AG04449 (cell line): ENCODE measurements at places on chromosomes 11 and 22.

DNA sequence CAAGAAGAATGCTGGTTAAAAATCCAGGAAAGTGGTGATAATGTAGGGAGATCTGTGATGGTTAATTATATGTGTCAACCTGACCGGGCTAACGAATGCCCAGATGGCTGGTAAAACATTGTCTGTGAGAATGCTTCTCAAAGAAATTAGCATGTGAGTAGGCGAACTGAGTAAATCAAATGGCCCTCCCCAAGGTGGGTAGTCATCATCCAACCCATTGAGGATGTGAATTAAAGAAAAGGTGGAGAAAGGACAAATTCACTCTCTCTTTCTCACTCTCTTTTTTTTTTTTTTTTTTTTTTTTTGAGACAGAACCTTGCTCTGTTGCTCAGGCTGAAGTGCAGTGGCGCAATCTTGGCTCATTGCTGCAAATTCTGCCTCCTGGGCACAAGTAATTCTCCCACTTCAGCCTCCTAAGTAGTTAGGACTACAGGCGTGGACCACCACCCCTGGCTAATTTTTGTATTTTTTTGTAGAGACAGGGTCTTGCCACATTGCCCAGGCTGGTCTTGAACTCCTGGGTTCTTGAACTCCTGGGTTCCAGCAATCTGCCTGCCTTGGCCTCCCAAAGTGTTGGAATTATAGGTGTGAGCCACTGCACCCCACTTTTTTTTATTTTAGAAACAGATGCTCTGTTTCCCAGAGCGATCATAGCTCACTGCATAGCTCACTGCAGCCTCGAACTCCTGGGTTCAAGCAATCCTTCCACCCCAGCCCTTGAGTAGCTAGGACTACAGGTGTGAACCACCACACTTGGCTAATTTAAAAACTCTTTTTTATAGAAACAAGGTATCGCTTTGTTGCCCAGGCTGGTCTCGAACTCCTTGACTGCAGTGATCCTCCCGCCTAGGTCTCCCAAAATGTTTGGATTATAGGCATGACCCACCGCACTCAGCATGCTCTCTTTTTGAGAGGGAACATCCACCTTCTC lies 22.0 kb upstream of the P2RY6 start:
- DNase-seq: no peak

GRCh38 chr11:92964471-92964870 lies 5.0 kb upstream of the MTNR1B start:
- DNase-seq: no peak

DNA sequence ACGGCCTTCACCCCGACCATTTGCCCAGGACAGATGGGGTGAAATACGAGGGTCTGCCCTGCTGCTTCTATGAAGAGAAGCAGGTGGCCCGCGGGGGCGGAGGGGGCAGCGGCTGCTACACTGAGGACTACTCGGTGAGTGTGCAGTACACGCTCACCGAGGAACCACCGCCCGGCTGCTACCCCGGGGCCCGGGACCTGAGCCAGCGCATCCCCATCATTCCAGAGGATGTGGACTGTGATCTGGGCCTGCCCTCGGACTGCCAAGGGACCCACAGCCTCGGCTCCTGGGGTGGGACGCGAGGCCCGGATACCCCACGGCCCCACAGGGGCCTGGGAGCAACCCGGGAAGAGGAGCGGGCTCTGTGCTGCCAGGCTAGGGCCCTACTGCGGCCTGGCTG lies 11.2 kb downstream of the C22orf31 start:
- DNase-seq: no peak

DNA sequence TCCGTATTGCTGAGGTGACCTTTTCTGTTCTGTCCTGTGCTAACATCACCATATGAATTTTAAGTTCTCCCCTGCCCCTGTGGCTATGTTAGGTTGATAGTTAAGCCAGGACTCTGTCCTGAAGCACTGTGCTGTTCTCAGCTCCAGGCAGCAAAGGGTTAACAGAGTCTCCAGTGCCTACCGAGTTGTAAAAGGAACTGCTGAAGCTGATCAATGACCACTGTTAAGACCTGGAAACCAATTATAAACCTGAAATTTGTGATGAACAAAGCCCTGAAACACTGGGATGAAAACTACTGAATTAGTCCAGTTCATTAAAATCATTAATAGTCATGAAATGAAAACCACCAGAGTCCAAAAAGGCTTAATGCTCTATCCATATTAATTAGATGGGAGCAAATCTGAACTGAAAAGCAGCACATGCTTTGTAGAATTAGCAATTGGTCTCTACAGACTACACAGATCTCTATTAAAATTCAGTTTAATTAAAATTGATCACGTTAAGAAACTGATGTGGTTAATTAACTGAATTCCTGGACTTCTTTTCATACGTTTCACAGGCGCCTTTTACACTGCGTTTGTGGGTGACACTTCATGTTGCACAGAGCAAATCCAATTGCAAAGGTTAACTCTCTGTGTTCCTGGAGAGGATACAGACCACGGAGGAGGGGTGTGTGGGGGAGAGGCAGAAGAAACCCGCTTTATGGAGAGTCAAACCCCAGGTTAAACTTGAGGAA lies 188.5 kb upstream of the MPPED2 start:
- DNase-seq: no peak

- DNase-seq: no peak
Measured at GRCh38 chr11:134398079-134398444, 14.0 kb downstream of the B3GAT1 start.

- DNase-seq: no peak
Measured at GRCh38 chr11:131591051-131591461, 220.6 kb downstream of the NTM start.

DNA sequence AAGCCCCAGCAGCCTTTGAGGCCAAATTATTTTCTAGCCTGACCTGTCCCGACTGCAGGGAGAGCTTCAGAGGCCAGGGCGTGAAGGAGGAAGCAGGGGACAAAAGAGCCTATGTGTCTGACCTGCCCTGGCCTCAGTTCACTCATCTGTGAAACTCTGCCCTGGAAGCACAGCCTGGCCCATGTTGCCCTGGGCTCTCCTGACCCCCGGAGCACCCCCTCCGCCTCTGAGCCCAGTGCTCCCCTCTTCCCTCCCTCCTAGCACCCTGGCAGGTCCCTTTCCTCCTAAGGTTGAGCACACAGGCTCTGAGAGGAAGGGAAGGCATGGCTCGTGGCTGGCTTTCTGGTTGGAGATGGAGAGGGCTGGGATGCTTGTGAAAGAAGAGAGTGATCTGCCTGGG lies 3.4 kb upstream of the A4GALT start:
- no peak for DNase-seq

- no peak for DNase-seq
Measured at GRCh38 chr22:37053310-37054055, 1.9 kb downstream of the KCTD17 start.

DNA sequence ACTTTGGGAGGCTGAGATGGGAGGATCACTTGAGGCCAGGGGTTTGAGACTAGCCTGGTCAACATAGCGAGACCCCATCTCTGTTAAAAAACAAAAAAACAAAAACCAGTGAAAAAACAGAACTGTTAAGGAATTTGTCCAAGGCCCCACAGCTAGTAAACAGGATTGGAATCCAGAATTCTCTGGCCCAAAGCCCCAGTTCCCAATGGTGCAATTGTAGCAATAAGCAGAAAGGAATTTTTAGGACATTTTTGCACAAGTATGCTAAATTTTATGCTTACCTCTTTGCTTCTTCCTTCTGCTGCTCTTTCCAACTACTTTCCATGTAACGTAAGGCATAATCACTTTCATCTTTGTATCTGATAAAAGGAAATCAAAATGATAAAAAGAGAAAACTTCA lies 11.6 kb downstream of the MISFA start:
- no peak for DNase-seq

DNA sequence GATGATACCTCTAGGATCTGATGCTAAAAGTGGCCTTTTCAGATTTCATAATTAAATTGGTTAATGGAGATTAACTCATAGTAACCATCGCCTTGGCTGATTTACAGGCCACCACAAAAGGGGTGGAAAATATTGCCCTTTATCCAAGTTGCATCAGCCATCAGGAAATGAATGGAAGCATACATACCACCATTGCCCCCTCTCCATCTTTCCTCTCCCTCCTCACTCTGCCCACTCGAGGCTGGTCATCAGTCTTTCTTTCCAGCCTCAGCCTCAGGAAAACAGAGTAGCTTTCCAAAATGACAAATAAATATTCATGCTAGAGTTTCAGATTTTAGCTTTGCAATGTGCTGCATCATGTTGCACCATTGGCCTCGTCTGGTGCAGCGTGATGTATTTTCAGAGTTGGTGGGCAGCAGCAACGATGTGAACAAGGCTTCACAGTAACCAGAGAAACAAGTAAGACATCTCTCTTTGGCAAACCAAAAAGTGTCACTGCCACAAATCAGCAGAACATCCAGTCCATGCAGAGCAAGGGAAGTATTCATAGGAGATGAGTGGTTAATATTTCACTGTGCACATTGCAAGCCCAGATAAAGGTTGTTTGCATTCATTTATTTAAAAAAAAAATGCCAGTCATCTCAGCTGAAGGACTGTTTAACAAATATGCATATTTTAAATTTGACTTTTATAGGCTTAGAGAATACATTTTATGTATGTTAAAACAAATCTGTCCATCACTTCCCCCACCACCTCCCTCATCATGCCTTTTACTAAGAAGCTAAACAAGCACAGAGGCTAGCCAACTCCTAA lies 136.7 kb upstream of the FAT3 start:
- DNase-seq: no peak

- no peak for DNase-seq
Measured at GRCh38 chr22:45226503-45227186, 14.0 kb downstream of the KIAA0930 start.

- peak; percentile 38 for DNase-seq
Measured at GRCh38 chr11:113664069-113664980, 41.8 kb downstream of the TMPRSS5 start.

DNA sequence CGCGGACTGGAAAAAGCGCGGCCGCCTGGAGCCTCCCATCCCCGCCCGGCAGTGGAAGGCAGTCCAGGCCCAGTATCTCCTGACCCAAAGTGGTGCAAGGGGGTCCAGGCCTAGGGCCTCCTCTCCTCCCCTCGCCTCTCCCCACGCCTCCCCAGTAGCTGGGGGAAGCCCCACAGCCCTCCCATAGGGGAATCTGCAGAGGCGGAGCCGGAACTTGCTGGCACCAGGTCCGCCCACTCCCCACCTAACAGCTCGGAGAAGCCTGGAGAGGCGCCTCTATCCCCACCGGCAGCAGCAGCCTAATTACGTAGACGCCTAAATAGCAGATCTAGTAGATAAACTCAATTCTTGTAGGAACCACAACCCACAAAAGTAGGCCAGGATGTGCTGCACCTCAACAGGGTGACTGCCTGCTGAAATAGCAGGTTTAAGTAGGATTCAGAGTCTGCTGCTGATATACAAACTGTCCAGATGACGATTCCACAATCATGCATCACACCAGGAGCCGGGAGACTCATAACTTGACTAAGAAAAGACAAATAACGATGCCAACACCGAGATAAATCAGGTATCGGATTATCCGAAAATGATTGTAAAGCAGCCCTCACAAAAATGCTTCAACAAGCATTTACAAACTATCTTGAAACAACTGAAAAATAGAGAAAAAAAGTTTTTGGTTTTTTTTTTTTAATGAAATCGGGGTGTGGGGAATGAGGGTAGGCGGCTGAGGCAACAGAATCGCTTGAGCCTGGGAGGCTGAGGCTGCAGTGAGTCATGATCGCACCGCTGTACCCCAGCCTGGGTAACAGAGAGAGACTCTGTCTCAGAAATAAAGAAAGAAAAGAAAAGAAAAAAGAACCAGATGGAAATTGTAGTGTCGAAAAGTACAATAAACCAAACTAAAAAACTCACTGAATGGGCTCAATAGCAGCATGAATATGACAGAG lies 11.4 kb upstream of the BRD1 start:
- no peak for DNase-seq

DNA sequence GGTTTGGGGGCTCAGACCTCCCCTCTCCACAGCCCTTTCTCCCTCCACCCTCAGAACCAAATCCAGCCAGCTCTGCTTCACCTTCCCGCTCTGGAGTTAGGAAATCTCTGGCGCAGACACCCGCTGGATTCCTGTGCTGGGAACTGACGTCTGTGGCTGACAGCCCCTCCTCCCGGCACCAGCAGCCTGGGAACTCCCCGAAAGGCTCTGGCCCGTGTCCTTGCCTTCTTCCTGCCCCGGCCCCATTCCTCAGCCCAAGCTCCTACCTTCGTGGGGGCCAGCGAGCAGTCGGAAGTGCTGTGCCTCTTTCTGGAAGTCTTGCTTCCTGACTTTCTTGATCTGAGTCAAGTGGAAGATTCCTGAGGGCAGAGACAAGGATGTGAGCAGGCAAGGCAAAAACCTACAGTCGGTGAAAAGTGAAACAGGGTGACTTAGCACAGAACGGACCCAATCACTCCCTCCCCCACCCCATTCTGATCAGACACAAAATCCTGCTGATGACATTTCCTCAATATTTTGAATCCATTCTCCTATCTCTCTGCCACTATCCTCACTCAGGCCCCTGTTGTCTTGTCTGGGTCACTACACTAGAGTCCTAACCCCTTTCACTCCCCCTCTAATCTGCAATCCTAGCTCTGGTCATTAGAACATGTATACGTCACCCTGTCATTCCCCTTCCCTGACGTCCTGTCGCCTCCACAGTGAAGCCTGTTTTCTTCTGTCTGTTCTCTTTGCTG lies 34.1 kb downstream of the CHRDL2 start:
- peak; percentile 89 for DNase-seq

GRCh38 chr11:93822359-93822758 lies 28.1 kb downstream of the VSTM5 start:
- no peak for DNase-seq

DNA sequence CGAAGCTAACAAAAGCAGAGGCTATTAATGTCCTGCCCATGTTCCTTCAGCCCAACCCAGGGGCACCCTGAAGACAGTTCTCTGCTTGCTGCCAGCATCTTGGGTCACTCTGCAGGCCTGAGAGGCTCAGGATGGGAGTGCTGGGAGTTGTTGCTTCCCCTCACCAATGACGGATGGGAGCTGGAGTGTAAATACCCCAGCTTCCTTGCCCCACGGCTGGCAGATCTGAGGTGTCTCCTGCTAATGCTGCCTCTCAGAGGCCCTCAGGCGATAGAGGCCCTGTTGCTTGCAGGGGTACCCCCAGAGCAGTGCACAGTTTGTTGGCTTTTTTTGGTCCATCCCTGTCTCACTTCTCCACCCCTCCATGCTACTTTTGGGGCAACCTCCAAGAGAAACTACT lies 32.9 kb downstream of the IFT27 start:
- DNase-seq: no peak

DNA sequence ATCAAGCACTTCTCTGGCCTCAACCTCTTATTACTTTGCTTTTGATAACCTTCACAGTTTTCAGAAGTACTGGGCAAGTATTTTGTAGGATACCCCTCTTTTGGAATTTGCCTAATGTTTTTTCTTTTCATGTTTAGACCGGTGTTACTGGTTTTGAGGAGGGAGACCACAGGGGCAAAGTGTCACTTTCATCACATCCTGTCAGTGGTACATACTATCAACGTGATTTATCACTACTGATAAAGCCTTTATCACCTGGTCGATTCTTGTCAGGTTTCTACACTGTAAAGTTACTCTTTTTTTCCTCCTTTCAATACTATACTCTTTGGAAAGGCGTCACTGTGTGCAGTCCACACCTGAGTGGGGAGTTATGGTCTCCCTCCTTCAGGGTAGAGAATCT lies 26.7 kb downstream of the QSER1 start:
- DNase-seq: no peak

GRCh38 chr11:31995032-31995431 lies 95.8 kb upstream of the RCN1 start:
- no peak for DNase-seq

- no peak for DNase-seq
Measured at GRCh38 chr11:61141601-61142028, 19.6 kb downstream of the VPS37C start.

GRCh38 chr22:21626735-21627469 lies 2.9 kb downstream of the YDJC start:
- DNase-seq: no peak
